ENCODE measurements at places on chromosomes 3 and 15.

- no peak for DNase-seq
These were observed 119.4 kb downstream of the IGF1R start for GRCh38 chr15:98767692-98768091.

- DNase-seq = no peak
These were observed 782.0 kb downstream of the EPHA3 start for GRCh38 chr3:89889386-89889785.

DNA sequence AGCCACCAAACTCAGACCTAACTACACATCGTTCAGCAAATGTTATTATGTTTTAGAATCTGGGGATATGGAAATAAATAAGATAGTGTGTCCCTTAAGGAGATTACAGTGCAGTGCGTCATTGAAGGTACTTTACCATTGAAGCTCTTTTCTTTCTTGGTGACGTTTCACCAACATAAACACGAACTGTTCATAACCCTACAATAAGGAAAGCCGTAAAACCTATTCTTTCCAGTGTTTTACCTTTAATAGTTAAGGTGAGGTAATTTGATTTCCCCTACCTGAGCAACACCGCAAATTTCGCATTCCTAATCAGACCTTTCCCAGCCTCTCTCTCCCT, 826 bp downstream of the CCDC66 start:
- no peak for DNase-seq

DNA sequence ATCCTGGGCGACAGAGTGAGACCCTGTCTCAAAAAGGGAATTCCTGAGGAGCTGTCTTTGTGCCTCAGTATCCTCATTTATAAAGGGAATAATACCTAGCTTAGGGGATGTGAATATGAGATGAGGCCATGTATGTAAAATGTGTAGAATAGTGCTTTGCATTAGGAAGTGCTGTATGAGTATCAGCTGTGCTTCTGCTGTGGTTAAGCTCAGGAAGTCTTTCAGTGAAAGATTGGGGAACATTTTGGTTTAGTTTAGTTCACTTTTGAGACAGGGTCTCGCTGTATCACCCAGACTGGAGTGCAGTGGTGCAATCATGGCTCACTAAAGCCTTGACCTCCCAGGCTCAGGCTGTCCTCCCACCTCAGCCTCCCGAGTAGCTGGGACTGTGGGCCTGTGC, 10.6 kb downstream of the THUMPD3 start:
- no peak for DNase-seq

- DNase-seq = no peak
These were observed 149.7 kb upstream of the SYNPR start for GRCh38 chr3:63128380-63128779.

DNA sequence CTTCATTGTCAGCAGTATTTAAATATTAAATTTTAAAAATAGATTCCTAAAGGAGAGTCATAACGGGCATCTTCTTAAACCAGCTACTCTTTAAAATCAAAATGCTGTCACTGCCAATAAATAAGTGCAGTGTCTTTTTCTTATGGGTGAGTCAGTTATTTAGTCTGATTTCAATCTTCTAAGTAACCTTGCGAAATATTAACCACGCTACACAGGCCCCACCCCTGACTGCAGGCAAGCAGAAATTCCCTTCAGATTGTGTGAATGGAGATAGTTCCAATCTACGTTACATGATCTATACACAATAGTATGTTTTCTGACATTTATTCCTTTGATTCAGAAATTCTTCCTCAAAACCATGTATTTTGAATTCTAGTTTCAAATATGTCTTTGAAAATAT, 141.5 kb downstream of the GADL1 start:
- DNase-seq = no peak

Measured in stimulated activated CD8-positive, alpha-beta memory T cell treated with anti-CD3 and anti-CD28 coated beads, Interleukin-2, amount 100 ng/mL, for 48 hours (primary cell).